ENCODE measurements at places on chromosomes 11 and 22.

DNA sequence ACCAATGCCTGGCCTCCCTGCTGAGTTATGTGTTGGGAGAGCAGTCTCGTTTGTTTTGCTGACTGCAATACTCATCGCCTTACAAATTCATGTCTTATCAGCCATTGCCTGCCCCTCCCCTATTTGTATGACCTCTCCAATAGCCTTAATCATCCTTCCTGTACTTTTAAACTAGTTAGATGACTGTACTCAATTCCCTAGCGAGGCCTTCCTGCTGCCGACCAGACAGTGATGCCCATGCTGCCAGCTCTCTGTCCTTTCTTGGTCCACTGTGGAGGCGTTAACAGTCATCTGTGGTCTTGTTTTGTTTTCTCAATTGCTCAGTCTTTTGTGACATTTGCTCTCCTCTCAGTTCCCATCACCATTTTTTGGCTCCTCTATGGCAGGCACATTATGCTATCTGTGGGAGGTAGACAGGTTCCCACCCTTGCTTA is 20.3 kb upstream of the YPEL1 start:
- no peaks in the 10 kb centered on the region for H3K36me3 ChIP-seq
- no peaks in the 10 kb centered on the region for H3K27me3 ChIP-seq
- H3K4me1 ChIP-seq: peaks cover 14% of the 10 kb centered on the region
- peak overlapping the region; percentile 54 for H3K27ac ChIP-seq

DNA sequence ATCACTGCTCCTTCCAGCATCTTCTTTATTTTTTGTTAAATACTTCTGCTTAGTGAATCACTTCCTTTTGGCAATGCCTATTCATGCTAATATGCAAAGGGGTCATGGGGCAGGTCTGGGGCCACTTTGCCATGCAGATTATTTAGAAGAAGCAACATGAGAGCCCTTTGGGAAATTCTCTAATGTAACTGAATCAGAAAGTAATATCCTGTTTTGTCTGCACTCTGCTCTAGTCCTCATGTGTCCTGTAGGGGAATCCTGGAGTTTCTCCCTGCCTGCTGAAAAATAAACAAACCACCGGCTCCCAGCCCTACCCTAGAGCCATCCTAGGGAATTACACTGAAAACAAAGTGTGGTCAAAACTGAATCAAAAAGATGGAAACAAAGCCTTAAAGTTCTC is 176.5 kb upstream of the POU2AF2 start:
- no peak overlapping the region for H3K4me3 ChIP-seq
- peak; percentile 48 for DNase-seq
- H3K4me1 ChIP-seq: no peaks in the 10 kb centered on the region
- H3K27ac ChIP-seq: no peak overlapping the region

DNA sequence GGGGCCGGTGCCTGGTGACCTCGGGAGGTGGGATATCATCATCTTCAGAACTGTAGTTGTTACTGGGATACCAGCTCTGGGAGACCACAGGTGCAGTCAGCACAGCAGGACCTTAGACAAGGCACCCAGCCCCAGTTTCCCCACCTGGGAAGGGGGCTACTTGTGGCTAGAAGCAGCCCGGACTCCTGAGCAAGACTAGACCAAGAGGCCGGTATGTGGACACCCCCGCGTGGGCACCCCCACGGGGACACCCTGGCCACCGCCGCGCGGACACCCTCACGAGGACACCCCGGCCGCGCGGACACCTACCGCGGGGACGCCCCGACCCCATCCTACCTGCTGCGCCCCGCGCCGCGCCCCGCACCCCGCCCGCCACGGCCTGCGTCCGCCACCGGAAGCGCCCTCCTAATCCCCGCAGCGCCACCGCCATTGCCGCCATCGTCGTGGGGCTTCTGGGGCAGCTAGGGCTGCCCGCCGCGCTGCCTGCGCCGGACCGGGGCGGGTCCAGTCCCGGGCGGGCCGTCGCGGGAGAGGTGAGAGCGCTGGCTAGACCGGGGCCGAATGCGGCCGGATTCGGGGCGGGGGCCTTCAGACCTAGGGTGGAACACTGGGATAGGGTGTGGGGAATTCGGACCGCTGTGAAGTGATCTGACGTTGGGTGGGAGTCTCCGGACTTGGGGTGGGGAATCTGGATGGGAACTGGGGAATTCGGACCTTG is at the start of the genes COMT and TXNRD2:
TSS of gene COMT (plus strand) at position 408 of the 718 bp plus-strand sequence. CDS start 20,755 bp downstream, outside the sequence.
TSS of gene TXNRD2 (minus strand) at position 454 of the 718 bp plus-strand sequence. CDS start at position 439, 15 bp downstream.
- peak within 1 kb of the TSS; percentile 93 for H3K4me3 ChIP-seq
- H3K27ac ChIP-seq: peak within 1 kb of the TSS; percentile 25
- DNase-seq: peak; percentile 57
- no peaks in the 10 kb centered on the region for H3K36me3 ChIP-seq
- no peaks in the 10 kb centered on the region for H3K27me3 ChIP-seq
- H3K4me1 ChIP-seq: peaks cover 23% of the 10 kb centered on the region

DNA sequence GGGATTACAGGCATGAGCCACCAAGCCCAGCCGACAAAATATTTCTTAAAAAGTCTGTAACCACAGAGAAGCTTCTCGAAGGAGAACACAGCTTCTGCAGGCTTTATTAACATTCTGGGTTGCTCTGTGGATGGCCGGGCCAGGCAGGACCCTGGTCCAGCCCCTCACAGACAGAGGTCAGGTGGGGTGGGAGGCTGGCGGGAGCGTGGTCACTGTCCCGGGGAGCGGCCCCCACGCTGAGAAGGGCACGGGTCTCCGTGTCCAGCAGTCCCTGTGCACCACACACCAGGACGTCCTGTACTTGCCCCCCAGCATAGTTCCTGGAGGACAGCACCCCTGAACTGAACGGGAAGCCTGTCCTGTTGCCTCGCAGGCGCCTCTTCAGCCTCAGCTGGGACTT is 19.4 kb downstream of the DRD4 start:
- no peak for DNase-seq
- H3K4me1 ChIP-seq: no peaks in the 10 kb centered on the region
- no peaks in the 10 kb centered on the region for H3K36me3 ChIP-seq
- H3K27ac ChIP-seq: no peak overlapping the region
- H3K4me3 ChIP-seq: no peak overlapping the region
- H3K27me3 ChIP-seq: no peaks in the 10 kb centered on the region

- H3K36me3 ChIP-seq: no peaks in the 10 kb centered on the region
- H3K27me3 ChIP-seq: no peaks in the 10 kb centered on the region
- no peaks in the 10 kb centered on the region for H3K4me1 ChIP-seq
- H3K27ac ChIP-seq: no peak overlapping the region
Observed at GRCh38 chr22:39622881-39623367, 52.4 kb downstream of the CACNA1I start.

GRCh38 chr11:71147331-71147730 is 105.0 kb downstream of the SHANK2 start:
- H3K4me3 ChIP-seq: no peak overlapping the region
- H3K36me3 ChIP-seq: no peaks in the 10 kb centered on the region
- H3K27ac ChIP-seq: no peak overlapping the region
- DNase-seq: no peak
